MCF 10A (cell line): ENCODE measurements at places on chromosomes 16 and 17.

- no peak for DNase-seq
Observed at GRCh38 chr16:83742124-83742899, 65.5 kb upstream of the HSBP1 start.

GRCh38 chr17:58356231-58356630 is 4.2 kb upstream of the SUPT4H1 start:
- no peak for DNase-seq

DNA sequence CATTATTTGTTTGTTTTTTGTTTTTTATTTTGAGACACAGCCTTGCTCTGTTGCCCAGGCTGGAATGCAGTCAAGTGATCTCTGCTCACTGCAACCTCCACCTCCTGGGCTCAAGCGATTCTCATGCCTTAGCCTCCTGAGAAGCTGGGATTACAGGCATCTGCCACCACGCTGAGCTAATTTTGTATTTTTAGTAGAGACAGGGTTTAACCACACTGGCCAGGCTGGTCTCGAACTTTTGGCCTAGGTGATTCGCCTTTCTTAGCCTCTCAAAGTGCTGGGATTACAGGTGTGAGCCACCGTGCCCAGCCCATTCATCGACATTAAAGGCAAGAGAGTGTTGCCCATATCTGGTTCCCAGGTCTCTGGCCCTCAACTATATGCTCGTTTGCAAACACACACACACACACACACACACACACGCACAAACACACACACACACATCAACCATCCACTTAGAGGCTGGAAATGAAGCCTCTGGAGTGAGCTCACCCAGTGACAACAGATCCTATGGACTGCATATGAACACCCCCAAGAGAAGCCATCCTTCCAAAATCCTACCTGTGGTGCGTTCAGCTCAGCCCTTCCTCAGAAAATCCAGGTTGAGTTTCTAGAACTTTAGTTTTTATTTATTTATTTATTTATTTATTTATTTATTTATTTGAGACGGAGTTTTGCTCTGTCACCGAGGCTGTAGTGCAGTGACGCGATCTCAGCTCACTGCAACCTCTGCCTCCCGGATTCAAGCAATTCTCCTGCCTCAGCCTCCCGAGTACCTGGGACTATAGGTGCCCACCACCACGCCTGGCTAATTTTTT is 12.3 kb upstream of the SEPHS2 start:
- DNase-seq: no peak

DNA sequence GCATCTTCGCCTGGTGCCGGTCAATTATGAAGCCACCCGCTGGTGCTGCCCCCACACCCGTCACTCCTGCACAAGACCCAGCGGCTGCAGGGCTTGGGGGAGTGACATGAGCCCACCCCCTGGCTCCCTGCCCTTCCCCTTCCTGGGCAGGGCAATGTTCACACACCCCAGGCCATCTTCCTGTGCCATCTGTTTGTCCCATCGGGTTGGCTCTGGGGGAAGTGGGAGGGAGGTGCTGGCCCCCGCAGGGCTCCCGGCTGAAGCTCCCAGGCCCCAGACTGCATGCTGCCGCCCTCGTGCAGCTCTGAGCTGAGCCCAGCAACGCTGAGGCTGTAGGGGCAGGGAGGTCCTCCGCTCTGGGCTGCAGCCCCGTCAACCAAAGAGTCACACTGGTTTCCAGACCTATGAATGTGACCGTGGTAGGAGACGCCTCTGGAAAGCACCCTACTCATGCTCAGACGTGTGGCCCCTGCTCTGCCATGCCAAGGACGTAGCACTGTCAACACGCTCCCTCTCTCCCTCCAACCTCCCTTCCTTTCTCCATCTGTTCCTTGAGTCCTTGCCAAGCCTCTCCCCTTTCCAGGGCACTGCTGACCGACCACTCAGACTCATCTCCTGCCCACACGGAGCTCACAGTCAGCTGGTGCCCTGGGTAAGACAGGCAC is 140.4 kb downstream of the ENGASE start:
- DNase-seq: no peak

- no peak for DNase-seq
Observed at GRCh38 chr17:880443-881269, 98.5 kb downstream of the MRM3 start.

DNA sequence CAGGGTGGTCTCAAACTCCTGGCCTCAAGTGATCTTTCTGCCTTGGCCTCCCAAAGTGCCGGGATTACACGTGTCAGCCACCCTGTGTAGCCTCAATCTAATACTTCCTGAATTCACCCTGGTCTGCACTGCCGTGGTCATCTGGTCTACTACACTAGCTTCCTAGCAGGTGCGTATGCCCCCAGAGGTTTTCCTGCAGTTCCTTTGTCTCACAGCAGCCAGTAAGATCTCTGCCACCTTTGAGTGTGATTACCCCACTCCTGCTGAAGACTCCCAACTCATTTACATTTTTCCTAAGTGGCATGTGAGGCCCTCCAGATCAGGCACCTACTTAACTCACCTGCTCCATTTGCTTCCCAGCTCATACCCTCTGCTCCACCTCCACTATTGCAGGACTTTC is 5.1 kb upstream of the DDX19A start:
- DNase-seq: no peak

DNA sequence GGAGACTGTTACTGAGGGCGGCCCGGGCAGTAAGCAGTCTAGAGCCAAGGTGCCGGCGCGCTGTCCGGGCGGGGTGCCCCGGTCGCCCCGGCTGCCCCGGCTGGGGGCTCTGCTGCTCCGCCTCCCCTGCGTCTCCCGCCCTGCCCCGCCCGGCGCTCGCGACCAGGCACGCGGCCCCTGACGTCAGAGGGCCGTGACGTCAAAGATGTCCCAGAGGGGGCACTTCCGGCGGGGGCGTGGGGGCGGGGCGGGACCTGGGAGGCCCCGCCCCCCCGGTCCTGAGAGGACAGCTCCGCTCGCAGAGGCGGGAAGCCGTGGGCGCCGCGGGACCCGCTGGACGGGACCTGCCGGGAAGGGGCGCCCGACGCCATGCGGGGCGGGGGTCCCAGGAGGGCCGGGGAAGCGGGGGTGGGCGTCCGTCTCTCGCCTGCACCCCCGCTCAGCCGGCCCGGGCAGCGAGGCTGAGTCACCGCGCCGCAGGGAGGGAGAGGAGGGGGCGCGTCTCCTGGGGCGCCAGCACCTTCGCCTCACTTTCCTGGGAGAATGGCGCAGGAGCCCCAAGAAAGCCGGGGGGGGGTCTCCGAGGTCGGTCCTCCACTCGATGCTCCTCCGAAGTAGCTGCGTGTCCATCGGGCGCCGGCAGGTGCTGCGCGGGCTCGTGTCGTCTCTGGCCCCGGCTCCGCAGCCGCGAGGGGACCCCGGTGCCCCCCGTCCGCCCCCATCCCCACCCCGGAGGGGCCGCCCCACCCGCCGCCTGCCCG is 4.4 kb upstream of the HIC1 start:
- DNase-seq: peak; percentile 60

DNA sequence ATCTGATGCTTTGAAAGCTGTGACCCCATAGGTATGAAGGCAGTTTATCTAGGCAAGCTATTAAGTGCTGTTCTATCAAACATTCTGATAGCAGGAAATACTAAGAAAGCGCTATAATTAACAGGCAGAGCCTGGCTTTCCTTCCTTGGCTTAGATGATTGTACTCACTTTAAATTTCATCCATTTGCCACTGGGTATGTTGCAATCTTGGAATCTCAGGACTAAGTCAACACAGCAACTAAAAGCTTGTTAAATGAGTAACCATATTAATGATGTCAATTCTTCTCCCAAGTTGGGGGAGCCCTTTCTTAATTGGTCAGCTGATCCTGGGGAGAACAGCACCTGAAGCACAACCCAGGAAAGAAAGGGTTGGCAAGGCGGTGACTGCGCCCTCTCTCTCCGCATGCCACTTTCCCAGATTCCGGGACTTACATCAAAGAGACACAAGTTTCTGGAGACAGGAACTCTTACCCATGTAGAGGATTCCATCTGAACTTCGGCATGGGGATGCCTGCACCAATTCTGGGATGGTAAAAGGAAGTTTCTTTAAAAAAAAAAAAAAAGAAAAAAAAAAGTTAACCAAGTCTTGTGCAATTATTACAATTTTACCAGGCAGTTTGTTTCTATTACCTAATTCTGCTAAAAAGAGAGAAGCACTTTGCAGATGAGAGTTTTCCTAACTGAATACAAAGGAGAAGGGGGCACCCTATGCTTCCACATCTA is 54.4 kb upstream of the ICAM2 start:
- DNase-seq: peak; percentile 88

- DNase-seq: no peak
Observed at GRCh38 chr17:75553295-75554110, 28.0 kb downstream of the LLGL2 start.

GRCh38 chr16:50719401-50720337 is 22.2 kb upstream of the CYLD start:
- peak; percentile 75 for DNase-seq

DNA sequence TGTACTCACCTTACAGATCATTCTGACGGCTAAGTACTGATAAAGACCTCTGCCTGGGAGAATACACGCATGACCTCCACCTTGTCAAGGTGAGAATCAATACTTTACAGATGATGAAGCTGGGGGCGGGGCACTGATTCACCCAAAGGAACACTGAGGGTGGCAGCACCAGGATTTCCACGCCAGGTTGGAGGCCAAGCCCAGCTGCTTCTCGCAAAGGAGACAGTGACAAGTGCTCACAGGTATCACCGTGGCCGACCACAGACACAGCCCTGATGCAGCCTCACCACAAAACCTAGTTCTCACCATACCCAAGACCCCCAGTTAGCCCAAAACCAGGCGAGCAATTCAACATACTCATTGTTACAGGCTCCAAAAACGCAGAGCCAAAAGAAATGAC is 434.2 kb downstream of the SOX9 start:
- DNase-seq: no peak

DNA sequence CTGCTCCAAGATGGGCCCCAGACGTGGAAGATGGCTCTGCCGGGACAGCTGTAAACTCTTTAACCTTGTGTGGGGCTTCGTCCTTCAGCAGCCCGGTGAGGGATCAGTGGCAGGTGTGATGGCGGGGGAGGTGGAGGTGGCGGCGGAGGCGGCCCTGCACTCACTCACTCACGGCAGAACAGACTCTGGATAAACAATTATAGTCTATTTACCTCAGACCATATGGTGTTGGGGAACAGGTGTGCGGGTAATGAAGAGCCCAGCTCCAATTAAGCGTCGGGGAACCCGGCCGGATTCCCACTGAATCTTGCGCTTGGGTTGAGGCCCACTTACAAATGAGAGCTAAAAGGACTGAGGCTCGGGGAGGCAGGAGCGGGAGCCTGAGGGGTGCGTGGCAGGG is 104.3 kb upstream of the SDK2 start:
- no peak for DNase-seq

- no peak for DNase-seq
Observed at GRCh38 chr16:68227850-68228553, 7.9 kb downstream of the ESRP2 start.
